ENCODE measurements at places on chromosomes 12 and 14.

DNA sequence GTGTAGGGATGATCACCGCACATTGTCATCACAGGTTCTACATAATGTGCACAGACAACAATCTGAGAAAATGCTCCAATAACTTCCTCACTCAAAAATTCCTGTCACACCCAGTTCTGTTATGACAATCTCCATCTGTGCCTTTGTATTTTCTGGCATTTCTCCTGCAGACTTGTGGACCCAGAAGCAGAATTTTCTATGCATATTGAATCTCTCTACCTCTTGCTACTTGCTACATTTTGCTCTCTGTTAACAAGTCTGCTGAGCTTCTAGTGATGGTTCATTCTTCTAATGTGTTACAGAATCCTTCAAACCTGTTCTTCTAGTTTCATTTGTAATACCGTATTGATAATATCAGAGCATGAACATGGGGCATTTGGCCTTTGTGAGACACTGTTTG, 127.8 kb upstream of the PTPRQ start:
- DNase-seq = no peak

- peak; percentile 56 for DNase-seq
These were observed 129.9 kb downstream of the CPNE8 start for GRCh38 chr12:38775457-38775856.

DNA sequence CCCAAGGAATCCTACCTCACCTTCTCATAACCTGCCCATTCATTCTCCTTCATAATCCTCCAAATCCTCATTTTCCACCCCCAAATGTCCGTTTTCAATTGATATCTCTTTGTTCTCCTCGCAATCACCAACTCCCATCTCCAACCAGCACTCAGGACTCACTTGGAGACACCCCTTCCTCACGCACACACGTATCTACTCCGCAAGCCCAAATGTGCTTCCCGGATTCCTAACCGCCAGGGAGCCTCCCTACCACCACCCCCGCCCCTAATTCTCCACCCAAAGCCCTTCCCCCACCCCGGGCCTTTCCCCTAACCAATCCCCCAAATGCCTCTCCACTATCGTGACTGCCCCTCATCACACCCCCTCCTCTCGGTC, 304 bp downstream of the KCTD10 start:
- no peak for DNase-seq

DNA sequence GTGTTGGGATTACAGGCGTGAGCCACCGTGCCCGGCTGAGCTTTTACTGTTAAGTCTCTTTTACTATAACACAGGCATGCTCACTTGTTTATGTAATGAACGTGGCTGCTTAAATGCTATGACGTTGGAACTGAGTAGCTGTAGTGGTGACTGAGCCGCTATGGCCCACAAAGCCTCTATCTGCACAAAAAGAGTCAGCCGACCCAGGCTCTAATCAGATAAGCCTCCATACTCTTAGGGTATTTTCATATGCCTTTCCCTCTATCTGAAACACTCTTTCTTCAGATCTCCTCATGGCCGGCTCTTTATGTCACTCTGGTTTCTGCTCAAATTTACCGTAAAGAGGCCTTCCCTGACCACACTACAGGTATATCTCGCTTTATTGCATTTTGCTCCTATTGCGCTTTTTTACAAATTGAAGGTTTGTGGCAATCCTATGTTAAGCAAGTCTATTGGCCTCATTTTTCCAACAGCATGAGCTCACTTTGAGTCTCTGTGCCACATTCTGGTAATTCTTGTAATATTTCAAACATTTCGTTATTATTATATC, 8.0 kb downstream of the SLC2A14 start:
- no peak for DNase-seq

GRCh38 chr14:99564256-99564925, 39.6 kb downstream of the CCDC85C start:
- DNase-seq = no peak

DNA sequence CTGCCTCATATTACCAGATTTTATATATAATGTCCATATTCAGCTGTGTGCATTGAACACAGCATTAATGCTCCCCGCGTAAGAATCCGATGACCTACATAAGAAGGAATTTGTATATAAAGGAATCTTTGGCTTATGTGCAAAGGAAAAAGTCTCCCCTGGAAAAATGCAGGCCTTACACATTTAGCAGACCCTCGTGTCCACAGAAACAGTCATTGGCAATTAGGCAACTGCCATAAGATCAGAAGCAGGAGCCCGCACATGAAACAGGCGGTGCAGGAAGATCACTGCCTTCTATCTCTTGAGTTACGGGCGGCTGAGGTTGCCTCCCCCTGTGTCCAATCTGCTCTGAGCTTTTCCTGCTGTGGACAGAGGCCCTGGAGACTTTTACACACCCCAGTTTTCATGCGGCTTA, 63.2 kb upstream of the RFX4 start:
- DNase-seq = no peak

DNA sequence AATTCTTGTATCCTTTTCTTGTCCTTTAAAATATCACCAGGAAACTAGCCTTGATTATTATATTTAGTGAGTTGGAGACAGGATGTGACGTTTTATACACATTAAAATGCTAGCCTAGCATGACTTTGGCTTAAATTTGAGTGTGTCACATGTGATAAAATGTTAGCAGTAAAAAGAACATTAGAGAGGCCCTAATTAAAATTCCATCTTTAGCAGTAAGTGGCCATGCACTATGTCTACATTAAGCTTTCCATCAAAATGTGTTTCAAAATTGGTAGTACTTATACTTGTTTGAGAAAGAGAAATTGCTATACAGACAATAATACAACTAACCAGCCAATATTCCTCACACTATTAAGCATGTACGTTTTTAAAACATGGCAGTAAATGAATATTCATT, 29.9 kb upstream of the MGAT4C start:
- DNase-seq = no peak

- no peak for DNase-seq
These were observed 84.9 kb downstream of the SRGAP1 start for GRCh38 chr12:63929426-63929825.

DNA sequence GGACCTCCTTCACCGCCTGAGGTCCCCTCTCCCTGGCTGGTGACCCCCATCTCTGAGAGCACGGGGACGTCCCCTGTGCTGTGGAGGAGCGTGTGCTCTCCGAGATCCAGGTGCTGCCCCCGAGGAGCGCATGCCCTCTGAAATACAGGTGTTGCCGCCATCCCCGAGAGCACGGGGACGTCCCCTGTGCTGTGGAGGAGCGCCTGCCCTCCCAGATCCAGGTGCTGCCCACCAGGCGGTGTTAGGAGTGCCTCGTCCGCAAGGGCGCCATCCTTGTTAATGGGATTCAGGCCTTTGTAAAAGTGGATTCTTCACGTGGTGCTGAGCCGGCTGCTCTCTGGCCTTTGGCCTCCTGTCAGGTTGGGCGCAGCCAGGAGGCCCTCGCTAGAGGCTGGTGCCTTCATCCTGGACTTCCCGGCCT, 10.1 kb downstream of the NOC4L start:
- no peak for DNase-seq

- DNase-seq = no peak
These were observed 245.0 kb downstream of the CHST11 start for GRCh38 chr12:104701756-104702155.

DNA sequence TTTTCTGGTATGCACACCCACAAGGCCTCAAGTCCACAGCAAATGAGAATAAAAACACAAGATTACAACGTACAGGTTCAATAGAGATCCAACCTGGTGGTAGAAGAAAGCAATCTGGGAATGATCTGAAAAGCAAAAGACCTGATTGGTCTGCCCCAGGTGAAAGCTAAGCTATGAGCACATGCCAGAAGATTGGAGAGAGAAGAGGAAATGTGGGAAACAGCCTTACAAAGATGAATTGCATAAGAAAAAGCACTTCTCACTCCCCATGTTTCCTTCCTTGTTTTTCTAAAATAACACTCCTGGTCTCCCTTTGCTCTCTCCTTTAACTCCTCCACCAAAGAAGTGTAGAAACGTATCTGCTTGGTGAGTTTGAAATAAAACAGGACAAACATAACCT, 77.3 kb upstream of the ANO6 start:
- DNase-seq = peak; percentile 21

DNA sequence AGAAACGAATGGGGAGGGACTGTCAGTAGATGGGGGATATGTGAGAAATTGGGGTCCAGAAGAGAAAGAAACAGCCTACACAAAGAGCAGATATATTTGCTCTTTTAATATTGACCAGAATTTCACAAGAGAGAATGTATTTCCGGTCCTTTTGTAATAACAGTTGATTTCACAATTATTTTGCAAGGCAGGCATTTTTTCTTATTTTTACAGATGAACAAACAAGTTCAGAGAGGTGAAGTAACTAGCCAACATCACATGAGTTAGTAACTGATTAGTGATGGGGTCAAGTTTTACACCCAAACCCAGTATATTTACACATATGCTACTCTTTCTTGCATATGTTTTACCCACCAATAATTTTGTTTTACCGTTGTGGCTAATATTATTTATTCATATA, 188.2 kb downstream of the NAV3 start:
- peak; percentile 51 for DNase-seq

DNA sequence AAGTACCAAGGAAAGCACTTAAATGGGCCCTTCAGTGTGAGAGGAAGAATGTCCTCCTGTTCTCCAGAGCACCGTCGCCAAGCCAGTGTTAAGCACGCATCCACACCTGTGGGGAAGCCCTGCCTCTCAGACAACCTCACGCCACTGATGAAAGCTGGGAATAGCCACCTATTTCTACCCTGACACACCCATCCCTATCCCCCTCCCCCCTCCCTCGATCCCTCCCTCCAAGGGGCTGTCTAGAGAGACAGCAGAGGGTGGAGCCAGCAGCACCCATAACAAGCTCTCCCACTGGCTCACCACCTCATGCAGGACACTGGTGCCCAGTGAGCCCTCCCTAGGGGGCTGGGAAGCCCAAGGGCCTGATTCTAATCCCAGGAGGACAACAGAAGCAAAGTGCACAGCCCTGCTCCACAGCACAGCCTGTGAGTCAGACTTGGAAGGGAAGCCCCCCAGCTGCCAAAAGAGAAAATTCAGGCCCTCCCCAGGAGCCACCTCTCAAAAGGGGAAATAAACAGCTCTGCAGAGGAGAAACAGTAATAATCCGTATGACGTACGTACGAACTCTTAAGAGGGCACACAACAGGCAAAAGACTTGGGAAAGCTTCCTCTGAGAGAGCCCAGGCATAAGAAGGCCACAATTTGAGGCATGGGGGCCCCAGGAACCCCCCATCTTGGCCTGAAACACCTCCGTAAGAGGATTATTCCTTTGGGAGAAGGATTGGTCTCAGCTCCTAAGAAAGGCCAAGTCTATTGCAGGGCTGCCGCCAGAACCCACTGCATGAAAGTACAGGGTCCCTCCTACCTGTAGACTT, 7.8 kb downstream of the PITPNM2 start:
- DNase-seq = peak; percentile 82

GRCh38 chr14:94857950-94858349, 88.0 kb upstream of the GSC start:
- no peak for DNase-seq

DNA sequence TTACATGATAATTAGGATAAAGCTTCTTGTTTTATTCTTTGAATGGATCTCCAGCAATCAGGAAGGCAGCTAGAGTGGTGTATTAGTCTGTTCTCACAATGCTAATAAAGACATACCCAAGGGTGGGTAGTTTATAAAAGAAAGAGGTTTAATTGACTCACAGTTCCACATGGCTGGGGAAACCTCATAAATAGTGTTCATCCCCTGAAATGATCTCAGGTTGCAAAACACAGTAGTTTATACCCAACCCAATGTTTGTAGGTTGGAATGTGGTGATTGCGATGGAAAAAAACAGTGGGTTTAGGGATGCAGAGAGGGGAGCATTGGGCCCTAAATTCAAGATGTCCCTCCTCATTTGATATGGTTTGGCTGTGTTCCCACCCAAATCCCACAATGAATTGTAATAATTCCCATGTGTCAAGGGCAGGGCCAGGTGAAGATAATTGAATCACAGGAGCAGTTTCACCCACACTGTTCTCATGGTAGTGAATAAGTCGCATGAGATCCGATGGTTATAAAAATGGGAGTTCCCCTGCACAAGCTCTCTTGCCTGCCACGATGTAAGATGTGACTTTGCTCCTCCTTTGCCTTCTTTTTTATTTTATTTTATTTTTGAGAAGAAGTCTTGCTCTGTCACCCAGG, 11.5 kb downstream of the MUCL1 start:
- DNase-seq = no peak

GRCh38 chr14:101020834-101021370, 117.4 kb upstream of the RTL1 start:
- no peak for DNase-seq

GRCh38 chr12:90211017-90211416, 502.4 kb upstream of the ATP2B1 start:
- no peak for DNase-seq

DNA sequence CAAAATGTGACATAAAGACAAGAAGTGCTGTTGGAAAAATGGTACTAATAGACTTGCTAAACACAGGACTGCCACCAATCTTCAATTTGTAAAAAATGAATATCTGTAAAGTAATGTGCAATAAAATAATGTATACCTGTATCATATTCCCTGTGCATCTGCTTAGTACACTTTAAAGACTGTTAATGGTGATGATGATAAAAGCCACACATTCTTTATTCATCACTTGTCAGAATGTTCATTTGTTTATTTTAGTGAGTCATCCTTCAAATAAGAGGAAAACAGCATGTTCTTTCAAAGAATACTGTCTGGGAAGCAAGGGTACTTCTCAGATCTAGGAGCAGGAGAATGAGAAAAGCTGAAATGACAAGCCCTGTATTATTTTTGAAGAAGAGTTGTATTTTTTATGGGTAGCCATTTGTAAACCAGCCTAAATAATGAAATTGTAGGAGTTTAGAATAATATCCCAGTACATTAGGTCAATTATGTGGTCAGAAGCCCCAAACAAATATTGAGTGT, 78.3 kb upstream of the PSMA6 start:
- no peak for DNase-seq

DNA sequence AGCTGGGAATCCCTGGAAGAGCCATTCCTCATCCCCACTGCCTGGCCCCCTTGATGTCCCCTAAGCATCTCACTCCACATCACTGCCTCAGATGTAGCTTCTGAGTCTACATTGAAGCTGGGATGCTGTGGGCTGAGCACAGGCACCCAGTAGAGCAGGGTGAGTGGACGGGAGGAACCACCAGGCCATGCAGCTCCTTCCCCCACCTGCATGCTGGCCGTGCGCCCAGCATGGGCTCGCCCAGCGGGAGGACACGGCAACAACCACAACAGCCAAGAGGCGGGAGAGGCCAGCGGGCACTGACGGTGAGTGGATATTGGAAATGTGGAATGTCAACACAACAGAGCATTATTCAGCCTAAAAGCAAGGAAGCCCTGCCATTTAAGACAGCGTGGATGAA, 310.9 kb downstream of the ADGRD1 start:
- no peak for DNase-seq

Measured in suppressor macrophage treated with lipopolysaccharide for 1 hour (primary cell).